Stimulated activated memory B cell treated with anti-CD40 and anti-IgM and Interleukin-4, amounts not matched to agents 10 μg/mL and 1 μg/mL and 100 μg/mL, for 72 hours (primary cell): ENCODE measurements at places on chromosomes 7 and 10.

DNA sequence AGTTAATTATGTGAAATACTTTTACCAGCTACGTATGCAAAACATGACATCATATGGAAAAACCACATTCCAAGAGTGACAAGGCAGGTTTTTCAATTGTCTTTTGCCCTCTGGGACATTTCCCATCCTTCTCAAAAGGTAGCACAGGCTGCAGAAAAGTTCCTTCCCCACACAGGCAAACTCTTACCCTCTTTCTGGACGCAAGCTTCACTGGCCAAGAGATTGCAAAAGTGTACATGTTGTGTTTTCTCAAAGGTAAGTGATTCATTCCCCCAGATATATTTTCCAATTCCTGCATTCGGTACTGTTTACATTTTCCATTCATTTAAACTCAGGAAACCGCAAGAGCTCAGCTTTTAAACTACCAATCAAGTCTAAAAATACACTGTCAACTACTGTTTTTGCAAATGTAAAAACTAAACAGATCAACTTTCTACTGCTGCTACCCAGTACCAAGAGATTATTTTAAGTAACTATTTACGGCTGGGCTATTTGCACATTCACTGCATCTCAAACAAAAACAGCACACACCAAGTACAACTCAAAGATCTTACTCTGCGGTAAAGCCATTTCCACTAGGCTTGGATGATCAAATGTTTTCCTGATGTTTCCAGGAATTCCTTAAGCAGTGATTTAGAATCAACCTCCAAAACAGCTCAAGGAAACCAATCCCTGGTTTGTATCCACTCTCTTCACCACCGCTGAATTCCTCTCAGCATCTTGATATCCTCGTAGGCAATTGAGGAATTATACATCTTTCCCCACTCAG lies 233.6 kb upstream of the CCDC6 start:
- no peak for ATAC-seq

DNA sequence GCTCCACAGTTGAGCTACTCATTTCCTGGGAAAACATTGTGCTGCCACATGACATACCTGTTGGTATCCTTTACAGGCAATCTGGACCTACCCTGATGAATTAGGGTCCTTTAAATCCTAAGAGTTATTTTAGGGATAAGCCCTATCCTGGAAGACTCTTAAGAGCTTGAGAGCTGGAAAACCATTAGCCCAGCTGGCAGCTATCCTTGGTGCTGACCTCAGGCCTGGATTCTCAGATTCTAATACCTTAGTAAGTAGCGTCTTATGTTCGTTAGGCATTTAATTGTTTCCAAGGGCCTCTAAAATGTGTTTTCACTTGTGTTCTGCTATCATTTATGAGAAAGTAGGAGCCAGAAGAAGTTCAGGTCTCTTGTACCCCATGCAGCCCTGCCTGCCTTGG lies 93.0 kb upstream of the SORCS3 start:
- no peak for ATAC-seq

DNA sequence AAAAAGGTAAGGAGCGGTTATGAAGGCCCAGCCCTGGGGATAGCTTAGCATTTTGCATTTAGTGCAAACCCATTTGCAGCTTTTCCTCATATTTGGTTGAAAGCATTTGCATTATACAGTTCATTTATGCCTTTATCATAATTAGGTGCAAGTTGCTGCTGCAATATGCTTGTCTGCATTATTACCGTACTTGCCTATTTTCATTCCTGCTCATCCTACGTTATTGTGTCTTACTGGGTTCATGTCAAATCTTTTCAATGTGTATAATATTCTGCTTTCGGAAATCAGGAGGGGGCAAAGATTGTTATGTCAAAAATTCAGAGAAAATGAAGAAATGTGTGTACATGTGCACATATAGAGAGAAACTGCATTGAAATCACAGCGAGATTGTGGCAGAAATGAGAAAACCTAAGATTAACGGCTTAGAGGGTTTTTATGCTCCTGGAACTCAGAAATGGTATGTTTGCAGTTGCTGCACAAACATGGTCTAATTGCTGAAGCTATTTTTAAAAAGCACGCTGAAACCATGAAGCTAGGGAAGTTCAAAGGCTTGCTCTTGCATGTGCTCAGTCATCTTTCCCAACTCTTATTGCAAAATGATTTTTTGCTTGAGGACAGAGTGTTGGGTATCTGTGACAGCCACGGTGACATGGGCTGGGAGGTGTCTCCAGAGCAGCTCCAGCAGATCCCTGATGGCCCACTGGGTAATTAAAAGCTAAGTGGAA lies 613.2 kb downstream of the SDK1 start:
- no peak for ATAC-seq

DNA sequence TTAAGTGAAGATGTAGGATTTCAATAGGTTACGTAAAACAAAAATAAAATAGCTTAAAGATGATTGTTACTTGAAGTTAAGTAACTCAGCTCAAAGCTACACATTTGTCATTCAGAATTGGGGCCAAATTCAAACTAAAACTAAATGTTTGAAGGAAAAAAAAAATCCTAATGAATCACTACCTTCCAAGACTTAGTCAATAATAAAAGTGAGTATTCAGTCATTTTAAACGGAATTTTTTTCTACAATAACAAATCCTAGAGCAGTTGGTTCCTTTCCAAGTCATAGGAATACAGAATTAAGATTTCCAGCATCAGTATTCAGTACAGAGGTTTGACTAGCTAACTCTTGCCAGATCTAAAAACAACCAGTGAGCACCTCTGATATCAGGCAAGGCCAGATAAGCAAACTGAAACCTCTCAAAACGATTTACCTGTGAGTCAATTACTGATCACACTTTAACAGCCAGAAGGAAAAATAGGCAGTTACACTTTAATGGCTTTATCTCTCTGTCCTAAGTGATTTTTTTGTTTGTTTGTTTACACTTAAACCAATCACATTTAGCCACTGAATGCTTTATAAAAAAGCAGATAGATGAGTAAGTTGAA lies 669.8 kb upstream of the ANKRD30A start:
- ATAC-seq = no peak

- ATAC-seq = no peak
These were observed 843.6 kb upstream of the POT1 start for GRCh38 chr7:125773113-125773785.

DNA sequence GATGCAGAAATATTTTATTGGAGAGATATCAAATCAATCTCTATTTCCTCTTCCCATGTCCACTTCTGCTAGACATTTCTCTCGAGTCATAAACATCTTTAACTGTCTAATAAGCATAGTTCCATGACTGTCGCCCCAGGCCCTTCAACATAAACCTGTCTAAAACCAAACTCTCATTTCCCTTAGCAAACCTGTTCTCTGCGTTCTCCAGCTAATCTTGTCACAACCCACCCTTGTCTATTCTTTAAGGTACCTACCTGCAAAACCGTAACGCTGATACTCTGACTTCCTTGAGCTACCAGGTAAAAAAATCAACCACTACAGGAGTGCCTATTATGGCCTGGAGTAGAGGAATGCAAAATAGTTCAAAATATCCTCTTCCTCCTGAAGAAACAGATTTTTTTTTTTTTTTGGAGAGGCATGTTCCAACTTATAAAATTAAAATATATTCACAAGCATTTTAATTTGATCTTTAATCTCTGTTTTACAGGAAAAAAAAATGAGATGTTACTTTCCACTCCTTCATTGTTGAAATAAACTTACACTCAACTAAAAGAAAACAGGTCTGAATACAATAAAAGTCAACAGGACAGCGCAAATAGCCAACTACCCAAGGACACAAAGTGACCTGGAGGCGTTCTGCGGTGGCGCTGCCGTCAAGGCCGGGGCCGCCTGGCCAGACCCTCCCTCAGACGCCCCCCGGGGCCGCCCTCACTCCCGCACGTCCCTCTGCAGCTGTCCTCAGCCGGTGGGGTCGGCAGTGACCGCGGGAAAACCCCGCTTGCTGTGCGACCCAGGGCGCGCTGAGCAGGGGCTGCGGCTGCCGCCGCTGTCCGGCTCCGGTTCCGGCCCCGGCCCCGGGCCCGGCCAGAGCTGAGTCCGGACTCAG lies 765 bp downstream of the SLC25A40 start:
- peak; percentile 21 for ATAC-seq

- ATAC-seq = no peak
These were observed 140.7 kb downstream of the RGS10 start for GRCh38 chr10:119401671-119402395.

GRCh38 chr7:139918480-139918879 lies 89.4 kb downstream of the TBXAS1 start:
- ATAC-seq = no peak

DNA sequence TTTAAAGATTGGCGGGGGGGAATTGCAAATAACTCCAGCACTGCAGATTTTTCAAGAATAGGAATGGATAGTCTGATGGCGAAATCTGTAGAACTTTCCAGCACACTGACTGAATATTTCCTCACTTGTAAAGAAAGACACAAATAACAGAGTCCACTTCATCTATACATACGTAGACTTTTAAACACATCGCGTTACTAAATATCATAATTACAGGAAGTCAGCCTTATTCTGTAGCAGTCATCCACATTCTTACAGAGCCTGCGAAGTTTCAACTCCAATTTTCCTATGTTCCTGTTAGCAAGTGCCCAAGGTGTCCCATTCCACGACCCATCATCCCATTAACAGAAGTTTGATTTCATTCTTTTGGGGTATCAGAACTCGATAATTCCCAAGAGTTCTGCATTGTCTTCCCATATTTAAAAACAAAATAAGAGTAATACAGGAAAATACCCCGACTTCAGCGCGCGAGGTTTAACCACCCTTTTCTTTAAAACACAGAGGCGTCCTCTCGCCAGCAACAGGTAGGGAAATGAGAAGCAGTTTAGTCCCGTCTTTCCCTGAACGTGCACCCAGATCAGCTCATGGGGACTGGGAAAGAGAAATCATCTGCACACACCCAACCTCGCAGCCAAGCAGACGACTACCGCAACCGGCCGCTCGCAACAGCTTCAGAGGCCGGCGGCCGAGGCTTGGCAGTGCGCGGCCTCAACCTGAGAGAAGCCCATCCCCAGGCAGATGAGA lies 880 bp downstream of the HERC4 start:
- ATAC-seq = no peak

DNA sequence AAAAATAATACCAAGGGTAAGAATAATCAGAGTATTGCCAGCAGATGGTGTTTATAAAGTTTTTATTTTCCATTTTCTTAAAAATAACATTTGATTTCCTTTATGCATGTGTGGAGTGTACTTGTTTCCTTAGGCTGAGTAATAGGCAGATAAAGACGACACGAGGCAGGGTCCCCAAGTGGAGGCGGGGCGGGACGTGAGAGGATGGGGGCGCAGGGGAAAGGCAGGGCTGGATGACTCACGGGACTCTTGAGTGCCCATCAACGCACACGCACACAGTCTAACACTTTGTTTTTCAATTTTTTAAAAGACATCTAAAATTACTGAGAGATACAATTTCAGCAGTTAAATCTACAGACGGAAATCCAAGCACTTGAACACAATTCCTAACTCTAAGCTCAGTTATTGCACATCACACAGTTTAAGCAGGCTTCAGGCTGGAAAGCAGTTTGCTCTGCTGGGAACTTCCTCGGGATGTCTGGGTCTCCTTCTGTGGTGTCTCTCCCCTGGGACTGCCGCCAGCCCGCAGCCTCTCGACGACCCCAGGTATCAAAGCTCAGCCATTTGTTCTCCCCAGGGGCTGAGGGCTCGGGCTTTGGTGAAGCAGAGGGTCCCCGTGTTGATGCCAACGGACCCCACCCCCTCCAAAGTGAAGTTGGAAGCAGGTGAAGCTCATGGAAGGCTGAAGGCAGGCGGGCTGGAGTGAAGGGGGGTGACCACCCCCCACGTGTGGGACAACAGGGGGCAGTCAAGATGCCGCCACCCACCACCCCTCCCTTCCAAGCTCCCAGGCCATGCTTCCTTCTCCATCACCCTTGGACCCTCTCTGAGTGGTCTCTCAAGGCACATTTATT lies 29.1 kb downstream of the SPOCK2 start:
- no peak for ATAC-seq

DNA sequence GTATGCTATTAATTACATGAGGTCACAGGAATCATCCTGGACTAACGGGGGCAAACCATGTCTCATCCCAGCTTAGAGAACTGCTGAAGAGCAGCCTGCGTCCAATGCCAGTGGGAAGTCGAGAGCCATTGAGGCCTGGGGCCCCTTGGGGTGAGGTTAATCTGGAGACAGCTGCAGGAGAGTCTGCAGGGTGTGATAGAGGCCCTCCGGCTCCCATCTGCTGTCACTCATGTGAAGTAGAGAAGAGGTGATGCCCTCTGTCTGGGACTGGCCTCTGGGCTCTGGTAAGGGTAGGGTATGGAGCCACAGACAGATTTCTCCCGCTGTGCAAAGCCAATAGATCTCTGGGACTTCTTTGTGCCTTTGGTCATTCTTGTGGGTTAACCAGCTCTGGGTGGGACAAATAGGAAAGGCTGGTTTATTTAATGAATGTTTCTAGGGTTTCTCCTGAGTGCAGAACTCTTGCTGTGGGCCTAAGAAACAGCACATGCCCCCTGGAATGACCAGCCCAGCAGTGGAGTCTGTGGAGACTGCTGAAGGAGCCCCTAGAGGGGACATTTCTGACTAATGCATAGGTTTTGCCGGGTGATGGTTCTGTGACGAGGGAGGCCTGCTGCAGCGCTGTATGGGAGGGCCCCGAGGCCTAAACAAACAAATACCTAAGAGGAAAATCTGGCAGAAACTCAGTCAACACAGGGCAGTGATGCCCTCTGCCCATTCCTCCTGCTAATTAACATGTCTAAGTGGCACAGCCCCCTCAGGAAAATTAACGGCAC lies 34.5 kb downstream of the CRHR2 start:
- ATAC-seq = no peak

- peak; percentile 52 for ATAC-seq
These were observed 39.3 kb upstream of the CDK6 start for GRCh38 chr7:92875719-92876118.

DNA sequence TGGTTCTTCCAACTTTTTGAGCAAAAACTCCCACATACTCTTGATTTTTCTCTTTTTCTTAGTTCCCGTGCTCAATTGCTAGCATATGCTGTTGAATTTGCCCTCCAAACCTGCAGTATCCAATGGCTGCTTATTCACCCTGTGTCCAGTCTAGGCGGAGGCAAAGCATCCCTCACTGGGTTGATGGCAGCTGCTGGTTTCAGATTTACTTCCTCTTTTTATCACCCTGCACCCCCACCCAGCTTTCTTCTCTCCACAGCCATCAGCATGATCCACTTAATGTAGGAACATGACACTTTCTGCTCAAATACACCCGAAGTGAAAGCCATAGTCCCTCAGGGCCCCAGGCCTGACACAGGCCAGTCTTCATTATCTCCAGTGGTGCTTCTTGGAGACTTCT lies 87.6 kb upstream of the ADARB2 start:
- ATAC-seq = peak; percentile 78

GRCh38 chr10:68359189-68359588 lies 26.5 kb upstream of the PBLD start:
- ATAC-seq = no peak

GRCh38 chr7:155683098-155683497 lies 38.6 kb downstream of the RBM33 start:
- no peak for ATAC-seq

GRCh38 chr10:14282276-14282675 lies 48.4 kb downstream of the FRMD4A start:
- ATAC-seq = no peak
